GM23248 (cell line): ENCODE measurements at places on chromosomes 7 and 10.
A peak's percentile ranks its signal among the peaks of the same experiment; 100 is the strongest.

DNA sequence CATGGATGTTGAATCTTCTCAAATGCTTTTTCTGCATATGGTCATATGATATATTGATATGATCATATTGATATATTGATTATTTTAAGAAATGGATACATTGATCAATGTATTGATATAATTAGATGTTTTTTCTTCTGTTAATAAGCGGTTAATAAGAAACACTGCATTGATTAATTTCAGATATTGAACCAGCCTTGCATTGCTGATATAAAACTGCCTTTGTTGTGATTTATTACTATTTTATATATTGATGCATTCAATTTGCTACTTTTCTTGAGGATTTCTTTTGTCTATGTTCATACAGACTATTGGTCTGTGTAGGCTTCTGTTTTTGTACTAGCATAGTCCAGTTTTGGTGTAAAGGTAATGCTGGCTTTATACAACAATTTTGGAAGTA is 79.7 kb upstream of the ELN start:
- no peak for DNase-seq

DNA sequence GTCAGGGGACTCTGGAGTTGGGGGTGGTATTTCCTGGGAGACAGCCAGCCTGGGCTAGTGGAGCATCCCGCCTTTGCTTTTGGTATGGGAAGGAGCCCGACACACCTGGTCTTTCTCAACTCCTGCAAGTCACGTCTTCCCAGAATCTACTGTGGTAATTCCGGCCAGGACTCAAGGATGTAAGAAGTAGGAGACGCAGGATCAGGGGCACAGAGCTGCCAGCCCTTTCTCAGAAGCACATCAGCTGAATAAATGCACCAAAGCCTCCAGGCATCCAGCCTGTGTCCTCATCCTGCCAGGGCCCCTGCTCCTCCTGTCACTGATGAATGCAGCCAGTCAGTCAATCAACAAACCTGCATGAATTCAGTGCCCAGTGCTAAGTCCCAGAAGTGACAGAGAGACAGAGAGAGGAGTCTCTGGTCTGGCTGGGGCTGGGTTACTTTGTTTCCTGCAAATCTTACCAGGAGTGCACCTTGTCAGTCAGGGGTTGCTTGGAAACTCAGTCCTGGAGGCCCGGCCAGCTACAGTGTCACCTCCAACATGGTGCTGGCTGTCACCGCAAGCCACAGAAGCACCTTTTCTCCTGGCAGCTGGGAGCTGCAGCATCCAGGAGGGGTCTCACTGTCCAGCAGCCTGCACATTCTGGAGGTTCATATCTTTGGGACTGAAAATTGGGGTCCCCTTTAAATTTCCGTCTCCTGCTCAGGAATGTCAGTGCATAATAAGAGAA is 101.8 kb downstream of the PTPRE start:
- DNase-seq = no peak

DNA sequence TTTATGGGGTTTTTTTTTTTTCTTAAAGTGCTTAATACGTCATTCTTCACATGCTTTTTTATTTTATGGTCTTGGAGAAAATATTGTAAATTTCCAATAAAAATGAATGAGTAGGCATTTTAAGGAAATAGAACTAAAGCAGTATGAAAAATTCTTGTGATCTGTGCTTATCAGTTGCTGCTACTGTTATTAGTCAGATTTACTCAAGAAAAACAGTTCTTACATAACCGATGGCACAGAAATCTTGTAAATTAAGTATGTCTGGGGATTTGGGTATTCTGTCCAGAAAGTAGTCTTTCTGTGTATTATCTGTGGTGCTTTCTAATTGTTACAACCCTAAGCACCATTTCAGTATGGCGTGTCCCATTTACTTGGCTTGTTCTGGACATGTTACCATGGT is 64.7 kb downstream of the LRGUK start:
- DNase-seq = no peak

DNA sequence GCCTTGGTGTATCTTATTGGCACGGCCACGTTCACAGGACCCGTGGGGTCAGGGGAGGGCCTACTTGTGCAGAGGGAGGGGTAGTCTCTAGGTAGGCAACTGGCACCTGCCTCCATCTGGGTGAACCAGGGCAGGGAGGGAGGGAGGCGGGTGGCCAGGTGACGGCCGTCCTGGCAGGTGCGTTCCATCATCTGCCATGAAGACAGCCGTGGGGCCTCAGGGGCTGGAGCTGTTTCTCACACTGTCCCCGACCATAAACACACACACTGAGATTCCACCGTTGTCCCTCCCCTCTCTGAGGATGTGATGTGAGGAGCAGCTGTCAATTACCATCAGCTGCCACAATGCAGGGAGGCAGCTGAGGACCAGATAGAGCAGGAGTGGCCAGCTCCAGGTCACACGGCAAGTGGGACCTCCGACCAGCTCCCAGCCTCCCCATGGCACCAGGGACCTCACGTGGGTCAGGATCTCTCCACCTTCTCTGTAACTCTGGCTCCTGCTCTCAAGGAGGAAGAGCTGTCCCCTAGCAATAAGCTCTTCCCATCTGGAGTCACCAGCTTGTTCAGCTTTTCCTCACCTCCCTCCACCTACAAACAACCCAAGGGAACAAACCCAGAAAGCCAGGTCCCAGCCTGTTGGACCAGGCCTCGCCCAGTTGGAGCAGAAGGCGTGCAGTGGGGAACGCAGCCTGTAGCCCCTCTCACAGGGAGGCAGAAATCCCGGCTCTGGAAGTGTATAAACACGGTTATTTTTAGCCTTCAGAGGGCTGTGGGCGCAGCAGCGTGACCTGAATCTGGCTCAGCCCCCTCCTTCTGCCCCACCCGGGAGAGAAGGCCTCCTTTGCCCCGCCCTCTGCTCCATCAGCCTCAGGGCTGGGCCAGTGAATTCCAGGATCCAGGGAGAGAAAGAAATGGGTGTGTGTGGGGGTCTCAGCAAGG is 33.1 kb downstream of the ZMIZ1 start:
- peak; percentile 72 for DNase-seq

GRCh38 chr10:132254841-132255240 is 52.9 kb downstream of the STK32C start:
- DNase-seq = no peak

GRCh38 chr7:37320140-37320847 is 128.4 kb downstream of the ELMO1 start:
- DNase-seq = no peak

GRCh38 chr7:126768836-126769235 is 483.9 kb downstream of the GRM8 start:
- DNase-seq = no peak

- DNase-seq = no peak
Measured at GRCh38 chr10:55446441-55447002, 645.5 kb upstream of the PCDH15 start.

- peak; percentile 78 for DNase-seq
Measured at GRCh38 chr10:114103284-114103683, 59.6 kb downstream of the ADRB1 start.

GRCh38 chr10:5566614-5567013 is 41.9 kb downstream of the CALML3 start:
- DNase-seq = peak; percentile 67
